ENCODE measurements at places on chromosomes 1 and 21. TPM values are rescaled to one million over a fixed set of nuclear protein-coding genes. Genes with fewer than 3 reads are reported as not detected.

DNA sequence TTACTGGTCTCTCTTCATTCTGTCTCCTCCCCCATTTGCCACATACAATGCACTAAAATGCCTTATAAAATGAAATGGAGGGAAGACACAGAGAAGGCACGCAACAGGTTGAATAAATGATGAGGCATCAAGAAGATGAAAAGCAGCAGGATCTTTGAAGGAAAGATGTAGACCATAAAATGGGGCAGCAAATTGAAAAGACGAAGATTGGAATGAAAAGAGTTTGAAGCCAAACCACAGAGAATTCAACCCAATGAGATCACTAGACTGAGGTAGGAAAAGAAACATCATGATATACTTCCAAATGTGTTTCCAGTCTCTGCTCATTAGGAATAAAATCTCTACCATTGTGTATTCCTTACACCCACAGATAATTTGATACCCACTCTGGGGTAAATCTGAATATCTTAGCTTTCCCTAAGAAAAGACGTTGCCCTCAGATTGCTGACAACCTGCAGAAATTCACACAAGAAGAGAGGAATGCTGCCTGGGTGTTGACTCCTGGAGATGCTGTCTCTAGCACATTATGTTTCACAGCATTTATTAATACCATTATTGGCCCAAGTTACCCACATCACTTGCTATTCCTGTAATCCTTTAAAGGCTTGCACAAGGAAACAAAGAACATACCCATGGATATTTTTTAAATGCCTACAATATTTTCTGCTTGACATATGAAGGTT, 230.9 kb downstream of the LTN1 start:
- DNase-seq, result no peak

TDRKH gene
- total RNA-seq, result 12.3 TPM

GRCh38 chr1:55869065-55869464, 653.9 kb upstream of the USP24 start:
- no peak for DNase-seq

DLGAP3 gene
- 0.26 TPM for total RNA-seq

- no peak for DNase-seq
These were observed 2.8 kb downstream of the IFI16 start for GRCh38 chr1:159012495-159012894.

Data from ureter (tissue), 1 donor.